Stimulated activated effector memory CD8-positive, alpha-beta T cell treated with anti-CD3 and anti-CD28 coated beads, Interleukin-12 subunit alpha, Interleukin-12 subunit beta, amount 100 ng/mL, for 72 hours (primary cell): ENCODE measurements at places on chromosomes 16 and 17.
A peak's percentile ranks its signal among the peaks of the same experiment; 100 is the strongest.

GRCh38 chr16:30721606-30722005, 22.6 kb downstream of the SRCAP start:
- no peak for DNase-seq

GRCh38 chr17:19579867-19580565, 46.4 kb downstream of the SLC47A1 start:
- DNase-seq, result no peak

- no peak for DNase-seq
Observed at GRCh38 chr17:65977041-65977440, 214.9 kb downstream of the CEP112 start.

GRCh38 chr17:29617125-29617480, 5.6 kb downstream of the CORO6 start:
- peak; percentile 96 for DNase-seq

DNA sequence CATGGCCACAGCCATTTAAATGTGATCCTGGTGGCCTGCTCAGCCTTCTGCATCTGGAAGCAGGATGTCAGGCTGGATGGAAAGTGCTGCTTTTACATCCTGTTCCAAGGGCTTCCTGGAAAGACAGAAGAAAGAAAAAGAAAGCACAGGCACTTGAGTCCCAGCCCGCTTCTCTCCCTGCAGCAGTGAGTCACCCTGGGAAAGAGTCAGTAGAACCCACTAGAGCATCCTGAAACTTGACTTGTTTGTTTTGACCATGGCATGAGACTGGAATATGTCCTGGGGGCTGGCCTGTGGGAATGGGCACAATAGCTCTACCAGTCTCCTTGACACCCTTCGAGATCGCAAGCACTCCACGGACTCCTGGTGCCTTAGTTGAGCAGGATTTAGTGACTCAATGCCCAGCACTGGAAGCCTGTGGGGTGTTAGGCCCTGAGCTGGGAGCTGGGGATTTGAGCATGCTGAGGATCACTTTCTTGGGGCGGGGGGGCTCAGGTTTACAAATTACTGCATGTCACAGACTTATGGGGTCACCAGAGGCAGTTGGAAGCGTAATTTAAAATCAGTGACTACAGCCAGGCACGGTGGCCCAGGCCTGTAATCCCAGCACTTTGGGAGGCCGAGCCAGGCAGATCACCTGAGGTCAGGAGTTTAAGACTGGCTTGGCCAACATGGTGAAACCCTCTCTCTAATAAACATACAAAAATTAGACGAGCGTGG, 22.1 kb upstream of the GNA13 start:
- no peak for DNase-seq

- no peak for DNase-seq
Observed at GRCh38 chr16:78524066-78524595, 424.7 kb downstream of the WWOX start.

DNA sequence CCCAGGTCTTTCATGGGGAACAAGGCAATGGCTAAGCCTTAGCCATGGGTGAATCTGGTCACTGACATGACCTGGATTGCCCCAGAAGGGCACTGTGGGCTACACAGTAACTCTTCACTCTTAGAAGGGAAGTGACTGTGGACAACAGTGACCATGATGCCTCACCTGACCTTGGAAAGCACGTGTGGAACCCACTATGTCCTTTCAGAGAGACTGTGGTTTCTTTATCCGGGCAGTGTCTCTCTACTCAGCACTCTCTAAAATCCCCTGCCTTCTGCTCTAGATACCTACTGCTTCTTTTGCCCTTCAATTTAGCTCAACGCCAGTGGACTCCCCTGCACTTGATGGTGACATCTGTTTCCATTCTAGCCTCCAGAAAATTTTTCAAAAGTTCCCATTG, 66.1 kb upstream of the ANKFN1 start:
- DNase-seq, result no peak

GRCh38 chr17:2003525-2003924, 21.6 kb downstream of the RTN4RL1 start:
- no peak for DNase-seq

DNA sequence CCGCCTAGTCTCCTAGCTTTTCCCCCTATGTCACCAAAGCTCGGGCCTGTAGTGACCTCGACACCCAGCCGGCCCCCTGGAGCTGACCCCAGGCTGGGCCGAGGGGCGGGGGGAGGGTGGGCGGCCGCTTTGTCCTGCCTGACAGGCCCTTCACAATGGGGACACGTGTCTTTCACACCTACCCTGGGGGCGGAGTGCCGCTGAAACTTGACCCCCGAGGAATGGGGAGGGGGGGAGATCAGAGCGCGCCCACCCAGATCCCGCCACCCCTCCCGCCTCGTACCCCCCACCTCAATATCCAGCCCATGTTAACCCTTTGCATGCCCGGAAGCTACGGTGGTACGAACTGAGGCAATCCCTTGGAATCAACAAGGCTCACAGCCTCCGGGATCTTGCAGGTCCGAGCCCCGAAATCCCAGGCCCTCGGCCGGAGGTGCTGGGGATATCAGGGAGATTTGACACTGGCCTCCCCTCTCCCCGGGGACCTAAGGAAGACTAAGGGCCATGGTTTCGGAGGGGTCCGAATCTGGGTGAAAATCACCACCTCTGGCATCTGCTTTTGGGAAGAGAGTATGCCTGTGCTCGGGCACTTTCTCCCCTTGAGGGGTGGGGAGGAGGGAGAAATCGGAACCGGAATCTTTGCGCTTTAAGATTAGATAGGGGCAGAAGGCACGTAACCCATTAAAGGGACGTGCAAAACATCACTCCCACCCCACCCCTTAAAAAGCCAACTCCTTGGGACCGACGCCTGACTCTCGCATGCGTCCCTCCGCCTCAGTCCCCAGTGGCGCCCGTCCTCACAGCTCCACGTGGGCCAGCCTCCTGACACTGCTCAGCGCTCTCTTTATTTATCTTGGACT, 2.6 kb downstream of the NOG start:
- no peak for DNase-seq

DNA sequence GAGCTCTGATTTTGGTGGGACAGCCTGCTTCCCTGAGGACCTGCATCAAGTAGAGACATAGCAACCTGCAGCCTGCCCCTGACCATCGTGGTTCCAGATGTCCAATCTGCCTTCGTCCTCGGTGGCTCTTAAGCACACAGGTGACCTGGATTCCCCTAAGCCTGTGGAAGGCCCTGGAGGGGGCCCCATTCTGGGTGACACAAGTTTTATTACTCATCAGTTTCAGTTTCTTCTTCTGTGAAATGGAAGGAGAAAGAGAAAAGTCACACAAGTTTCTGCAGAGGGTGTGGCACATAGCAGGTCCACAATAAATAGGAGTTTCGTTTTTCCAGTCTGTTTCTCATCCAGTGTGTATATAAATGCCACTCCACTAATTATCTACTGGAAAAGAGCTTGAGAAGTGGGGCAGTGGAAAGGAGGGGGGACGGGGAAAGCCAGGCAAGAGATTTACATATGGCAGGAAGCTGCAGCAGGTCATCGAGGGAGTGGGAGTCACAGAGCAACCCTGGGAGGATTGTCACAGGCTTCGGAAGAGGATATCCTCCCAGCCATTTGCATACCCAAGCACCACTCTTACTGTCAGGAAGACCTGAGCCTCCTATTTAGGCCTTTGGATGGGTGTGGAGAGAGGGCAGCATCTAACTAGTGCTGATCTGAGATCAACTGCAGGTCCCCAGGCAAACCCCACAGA, 10.0 kb upstream of the NOS2 start:
- DNase-seq, result peak; percentile 72

GRCh38 chr16:76329106-76329505, 51.9 kb downstream of the CNTNAP4 start:
- no peak for DNase-seq

GRCh38 chr16:53112015-53112414, 57.2 kb downstream of the CHD9 start:
- DNase-seq, result no peak

GRCh38 chr16:83959656-83960434, 6.8 kb downstream of the OSGIN1 start:
- DNase-seq, result no peak

DNA sequence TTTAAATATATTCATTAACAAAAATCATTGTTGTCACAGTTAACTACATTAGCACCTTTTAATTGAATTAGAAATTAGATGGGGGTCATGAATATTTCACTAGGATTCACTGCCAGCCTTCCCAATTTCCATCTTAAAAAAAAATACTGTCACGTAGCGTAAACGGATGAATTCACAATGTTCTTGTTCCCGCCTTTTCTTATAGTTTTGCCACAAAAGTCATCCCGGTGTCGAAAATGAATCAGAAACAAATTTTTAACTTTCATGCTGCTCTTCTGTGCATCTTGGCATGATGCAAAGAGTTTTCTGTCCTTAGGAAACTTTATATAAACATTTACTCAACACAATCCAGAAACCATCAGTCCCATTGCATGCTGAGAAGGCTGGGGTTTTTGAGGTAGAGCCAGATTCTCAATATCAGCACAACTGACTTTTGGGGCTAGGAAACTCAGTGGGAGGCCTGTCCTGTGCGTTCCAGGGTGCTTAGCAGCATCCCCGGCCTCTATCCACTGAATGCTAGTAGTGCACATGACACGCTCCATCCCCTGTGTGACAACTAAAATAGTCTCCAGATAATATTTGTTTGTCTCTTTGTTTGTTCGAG, 252.9 kb upstream of the XYLT1 start:
- no peak for DNase-seq

DNA sequence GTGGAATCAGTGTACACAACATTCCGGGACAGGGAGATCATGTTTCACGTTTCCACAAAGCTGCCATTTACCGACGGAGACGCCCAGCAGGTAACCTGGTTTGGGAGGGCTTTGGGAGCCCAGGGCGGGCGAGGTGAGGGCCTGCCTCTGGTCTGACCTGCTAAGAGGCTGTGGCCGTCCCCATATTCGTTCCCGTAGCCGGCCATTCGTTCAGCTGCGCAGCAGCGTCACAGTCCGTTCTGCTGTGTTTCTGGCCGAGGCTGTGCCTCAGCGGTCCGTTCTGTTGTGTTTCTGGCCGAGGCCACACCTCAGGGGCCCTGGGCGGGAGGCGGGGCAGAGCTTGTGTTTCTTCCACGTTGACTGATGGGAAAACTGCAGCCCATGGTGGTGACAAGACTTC, 68.0 kb downstream of the OR1D5 start:
- DNase-seq, result no peak

DNA sequence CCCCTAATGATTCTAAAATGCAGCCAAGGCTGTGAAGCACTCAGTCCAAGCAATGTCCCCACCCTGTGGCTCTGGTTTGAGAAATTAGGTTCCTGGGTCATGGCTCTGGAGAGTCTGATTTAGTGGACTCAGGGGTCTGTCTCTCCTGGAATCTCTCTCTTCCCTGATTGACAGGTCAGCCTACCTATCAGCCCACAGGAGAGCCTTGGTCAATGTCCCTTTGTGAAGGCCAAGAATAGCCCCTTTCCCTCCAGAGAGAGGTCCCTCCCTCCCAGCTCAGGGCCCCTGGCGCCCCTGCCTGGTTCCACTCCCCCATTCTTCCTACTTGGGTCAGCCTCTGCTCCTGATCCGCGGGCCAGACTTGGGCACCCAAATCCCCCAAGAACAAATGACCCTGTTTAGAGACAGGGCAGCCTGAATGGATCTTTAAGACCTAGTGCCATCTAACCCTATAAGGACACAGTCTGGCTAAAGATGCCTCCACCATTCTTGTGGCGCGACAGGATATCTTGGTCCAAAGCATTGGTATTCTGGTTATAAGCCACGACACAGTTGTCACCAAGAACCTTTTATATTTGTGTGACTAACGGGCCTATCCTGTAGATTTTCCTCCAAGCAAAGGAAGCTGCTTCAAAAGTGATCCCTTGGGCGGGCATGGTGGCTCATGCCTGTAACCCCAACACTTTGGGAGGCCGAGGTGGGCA, 38.3 kb upstream of the PRSS54 start:
- no peak for DNase-seq

DNA sequence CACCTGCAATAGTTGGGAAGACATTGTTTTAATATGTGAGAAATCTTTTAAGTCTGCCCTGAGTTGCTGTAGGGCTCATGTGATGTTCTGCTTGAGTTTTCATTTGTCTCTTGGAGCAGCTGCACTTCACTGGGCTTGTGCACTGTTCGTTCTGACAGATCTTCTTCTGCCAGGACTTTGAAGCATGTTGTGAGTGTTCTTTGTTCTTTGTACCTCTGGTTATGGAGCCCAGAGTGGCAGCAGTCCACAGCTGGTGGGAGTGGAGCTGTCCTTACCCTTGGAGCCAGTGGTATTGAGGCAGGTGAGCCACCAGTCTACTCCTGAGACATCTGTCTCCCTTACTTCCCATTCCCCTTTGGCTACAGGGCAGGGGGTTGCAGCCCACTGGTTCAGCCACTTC, 64.6 kb downstream of the GNAO1 start:
- DNase-seq, result no peak

GRCh38 chr16:67541391-67542263, 13.0 kb downstream of the RIPOR1 start:
- no peak for DNase-seq
